Stimulated activated CD4-positive, alpha-beta T cell treated with anti-CD3 and anti-CD28 coated beads, Interleukin-15, amount 100 ng/mL, for 48 hours (primary cell): ENCODE measurements at places on chromosomes 3 and 15.

- no peak for DNase-seq
Observed at GRCh38 chr3:190671658-190672057, 157.8 kb downstream of the IL1RAP start.

- DNase-seq: no peak
Observed at GRCh38 chr15:48565560-48566482, 79.7 kb downstream of the FBN1 start.

GRCh38 chr3:101268971-101269671 lies 51.3 kb downstream of the IMPG2 start:
- no peak for DNase-seq

DNA sequence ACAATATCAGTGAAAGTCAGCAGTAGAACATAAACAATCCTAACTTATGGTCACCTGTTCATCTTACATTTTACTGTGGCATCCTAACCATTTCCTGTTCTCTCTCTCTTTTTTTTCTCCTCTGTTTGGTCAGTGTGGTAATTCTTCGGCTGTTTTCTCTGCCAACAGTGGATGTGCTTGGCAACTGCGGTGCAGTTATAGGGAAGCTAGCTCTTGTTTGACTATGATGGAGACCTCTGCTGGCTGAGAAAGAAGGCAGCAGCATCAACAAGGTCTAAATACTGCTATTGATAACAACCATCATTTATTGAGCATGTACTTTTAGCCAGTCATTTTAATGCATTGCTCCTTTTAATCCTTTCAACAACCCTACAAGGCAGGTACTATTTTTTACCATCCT lies 723 bp upstream of the DRD3 start:
- no peak for DNase-seq

DNA sequence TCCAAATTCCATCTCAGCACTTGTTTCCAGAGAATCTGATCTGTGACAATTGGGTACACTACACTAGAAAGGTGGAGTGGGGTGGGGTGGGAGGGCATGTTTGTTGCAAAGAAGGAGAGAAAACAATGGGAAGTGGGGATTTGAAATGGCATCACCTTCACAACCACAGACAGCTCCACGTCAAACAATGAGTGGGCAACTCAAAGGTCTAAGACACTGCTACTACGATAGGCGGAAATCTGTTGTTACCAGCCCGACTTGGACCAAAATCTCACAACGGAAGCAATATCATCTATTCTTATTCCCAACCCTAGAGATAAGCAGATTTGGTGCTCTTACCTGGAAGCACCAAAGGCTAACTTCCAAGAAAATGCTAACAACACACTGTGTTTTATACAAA lies 3.3 kb downstream of the CYP19A1 start:
- DNase-seq: no peak

DNA sequence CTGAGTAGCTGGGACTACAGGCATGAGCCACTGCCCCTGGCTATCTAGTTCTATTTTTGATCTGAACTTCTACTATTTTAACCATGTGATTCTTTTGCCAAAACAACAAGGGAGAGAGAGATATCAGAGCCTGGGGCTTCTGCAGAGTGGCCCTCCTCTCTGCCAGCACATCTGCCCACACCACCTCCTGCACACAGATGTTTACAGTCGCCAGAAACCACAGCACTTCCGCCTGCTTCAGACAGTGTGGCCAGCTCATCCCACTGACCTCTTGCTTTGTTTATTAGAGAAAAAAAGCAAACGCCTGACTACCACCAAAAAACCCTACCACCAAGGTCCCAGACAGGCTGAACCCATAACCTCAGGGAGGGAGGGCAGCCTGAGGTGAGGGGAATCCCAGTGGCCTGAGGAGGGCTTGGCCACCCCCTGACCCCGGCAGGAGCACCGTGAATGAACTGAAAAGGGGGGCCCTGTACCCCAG lies 85.9 kb upstream of the ABHD2 start:
- no peak for DNase-seq

DNA sequence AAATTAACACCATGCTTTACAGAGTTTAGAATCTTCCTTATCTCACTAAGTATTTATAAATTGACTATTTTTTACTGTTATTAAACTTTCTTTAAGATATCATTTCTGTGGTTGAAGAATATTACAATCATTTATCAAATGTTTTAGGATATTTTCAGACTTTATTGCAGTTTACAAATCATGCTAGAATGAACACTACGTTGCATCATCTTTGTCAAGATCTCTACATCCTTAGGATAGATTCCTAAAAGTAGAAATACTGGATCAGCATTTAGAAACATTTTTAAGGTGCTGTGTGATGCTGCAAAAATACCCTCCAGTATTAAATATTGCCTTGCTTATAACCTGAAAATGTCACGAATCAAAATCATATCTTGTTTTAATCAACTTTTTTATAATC lies 2.5 kb upstream of the PLD1 start:
- DNase-seq: no peak

DNA sequence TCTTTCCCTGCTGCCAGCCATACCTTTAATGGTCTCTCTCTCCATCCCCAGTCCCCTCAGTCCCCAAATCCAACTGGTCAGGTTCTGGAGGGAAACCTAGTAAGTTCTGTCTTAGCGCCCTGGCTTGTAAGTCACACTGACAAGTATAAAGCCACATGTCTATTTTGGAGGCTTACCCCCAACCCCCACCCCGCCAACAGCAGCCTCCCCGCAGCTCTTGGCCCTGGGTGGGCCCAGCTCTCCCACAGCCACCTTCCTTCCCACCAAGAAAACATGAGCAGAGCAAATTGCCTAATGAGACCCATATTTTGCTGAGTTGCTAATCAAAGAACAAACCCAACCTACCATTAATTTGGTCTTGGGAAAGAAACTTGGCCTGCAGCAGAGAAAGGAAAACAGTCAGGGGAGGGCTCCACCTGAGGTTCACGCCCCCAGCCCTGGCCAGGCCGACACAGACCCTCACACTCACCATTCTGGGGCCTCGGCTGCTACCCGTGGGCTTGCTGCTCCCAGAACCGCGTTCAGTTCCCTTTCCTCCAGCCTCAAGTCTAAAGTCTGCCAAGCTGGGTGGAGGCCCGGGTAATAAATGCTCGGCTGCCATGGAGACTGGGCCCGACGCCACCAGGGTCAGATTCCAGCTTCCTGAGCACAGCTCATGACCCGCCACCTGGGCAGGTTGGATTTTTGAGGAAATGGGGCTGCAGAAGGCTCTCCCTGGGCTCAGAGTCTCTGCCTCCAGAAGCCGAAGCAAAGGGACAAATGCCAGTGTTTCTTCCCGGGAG lies at the start of gene CALML4:
Gene CALML4, minus strand, starts transcription at position 557 of the 782 bp plus-strand sequence. Its CDS starts 85 bp downstream, at position 472.
- DNase-seq: no peak

- no peak for DNase-seq
Observed at GRCh38 chr3:12986986-12987385, 86.2 kb downstream of the IQSEC1 start.

GRCh38 chr3:174619239-174619638 lies 239.9 kb upstream of the NAALADL2 start:
- no peak for DNase-seq

DNA sequence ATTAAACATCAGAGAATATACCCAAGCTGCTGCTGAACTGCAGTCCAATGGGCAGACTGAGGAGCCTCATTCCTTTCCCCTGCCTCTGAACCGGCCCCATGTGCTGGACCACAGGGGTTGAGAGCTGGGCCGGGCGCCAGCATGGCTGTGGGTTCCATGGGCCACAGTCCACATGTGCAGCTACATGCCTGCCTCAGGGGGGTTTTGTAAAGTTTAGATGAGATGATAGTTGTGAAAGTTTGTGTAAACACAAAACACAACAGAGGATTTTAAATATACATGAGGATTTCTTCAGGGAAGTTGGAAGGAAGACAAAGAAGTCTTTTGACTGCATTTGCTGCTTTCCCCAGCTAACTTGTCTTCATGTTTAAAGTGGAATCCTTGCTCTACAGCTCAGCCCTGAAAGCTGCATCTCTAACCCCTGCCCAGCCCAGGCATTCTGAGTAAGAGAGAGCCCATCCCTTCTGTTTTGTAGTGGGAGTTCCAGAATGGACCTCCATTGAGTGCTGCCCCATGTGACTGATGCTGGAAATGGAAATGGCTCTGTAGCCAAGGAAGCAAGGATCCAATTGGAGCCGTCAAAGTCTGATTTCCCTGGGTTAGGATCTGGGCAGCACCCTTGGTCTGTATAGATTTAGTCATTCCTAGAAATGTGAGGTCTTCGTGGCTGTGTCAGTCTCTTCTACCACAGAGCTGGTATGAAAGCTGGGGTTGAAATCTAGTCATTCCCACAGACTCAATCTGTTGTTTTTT lies 17.5 kb downstream of the SLC12A8 start:
- DNase-seq: no peak

GRCh38 chr3:65857327-65857726 lies 181.4 kb downstream of the MAGI1 start:
- DNase-seq: no peak

- DNase-seq: no peak
Observed at GRCh38 chr15:81387621-81388435, 13.8 kb upstream of the TMC3 start.

DNA sequence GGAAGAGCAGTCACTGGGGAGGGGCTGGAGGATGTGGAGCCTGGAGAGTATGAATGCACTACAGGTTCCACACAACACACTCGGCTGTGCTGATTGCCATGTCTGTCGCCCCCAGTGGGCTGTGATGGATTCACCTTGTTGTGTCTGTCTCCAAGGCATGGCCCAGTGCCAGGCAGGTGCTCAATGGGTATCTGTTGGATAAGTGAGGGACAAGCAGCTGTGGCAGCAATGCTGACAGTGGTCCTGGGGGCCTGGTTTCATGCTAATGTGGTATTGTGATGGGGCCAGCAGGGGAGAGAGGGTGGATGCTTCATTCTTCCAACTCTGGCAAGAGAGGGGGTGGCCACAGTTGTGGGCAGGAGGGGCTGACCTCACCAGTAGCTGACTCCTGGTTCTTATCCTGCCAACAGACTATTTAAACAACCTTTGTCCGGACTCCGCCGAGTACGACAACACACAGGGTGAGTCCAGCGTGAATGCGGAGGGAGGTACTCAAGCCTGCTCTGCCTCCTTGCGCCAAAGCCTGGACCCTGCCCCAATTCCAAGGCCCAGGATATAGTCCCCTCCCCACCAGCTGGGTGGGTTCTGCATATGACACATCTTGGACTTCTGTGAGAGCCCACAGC lies 47.3 kb upstream of the NR2C2 start:
- no peak for DNase-seq

DNA sequence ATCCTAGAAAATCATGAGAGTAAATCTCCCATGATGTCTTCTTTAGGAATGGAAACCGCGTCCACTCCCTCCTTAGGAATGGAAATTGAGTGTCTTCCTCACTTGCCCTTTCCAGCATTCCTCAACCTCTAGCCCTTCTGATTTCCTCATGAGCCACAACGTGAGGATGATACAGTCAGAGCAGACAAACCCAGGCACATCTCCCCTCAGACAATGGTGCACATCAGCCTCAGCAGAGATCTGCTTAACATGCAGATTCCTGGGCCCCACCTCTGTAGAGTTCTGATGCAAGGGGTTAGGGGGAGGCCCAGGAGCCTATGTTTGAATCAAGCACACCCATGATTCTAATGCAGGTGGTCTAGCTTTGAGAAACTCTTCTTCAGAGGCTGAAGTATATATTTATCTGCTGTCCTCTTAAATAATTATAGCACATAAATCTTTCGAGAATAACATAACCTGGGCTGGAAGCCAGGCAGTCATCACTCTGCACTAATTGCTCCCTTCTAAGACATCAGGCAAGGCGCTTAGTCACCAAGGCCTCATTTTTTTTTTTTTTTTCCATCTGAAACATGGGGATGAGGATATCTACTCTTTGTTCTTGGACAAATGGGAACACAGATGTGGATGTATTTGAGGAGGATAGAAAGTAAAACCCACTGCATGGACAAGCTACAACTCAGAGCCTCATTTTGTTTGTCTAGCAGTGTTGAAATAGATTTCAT lies 81.7 kb downstream of the PRICKLE2 start:
- no peak for DNase-seq

DNA sequence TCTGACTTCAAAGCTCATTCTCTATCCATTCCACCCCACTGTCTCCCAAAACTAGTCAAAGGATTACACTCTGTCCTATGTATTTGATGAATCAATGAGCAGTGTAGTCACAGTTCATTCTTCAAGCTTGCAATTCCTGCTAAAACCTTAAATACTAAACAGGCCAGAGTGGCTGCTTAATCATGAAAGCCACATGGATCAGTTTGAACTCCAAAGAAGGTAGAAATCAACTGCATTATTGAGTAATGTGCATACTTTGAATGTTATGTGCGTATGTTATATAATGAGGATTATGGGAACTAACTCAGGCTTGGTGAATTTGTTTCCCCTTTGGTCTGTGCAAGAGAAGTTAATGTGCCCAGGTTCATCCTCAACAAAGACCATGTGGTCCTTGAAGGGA lies 45.4 kb downstream of the PRICKLE2 start:
- DNase-seq: no peak

GRCh38 chr3:61774279-61774890 lies 213.0 kb downstream of the PTPRG start:
- no peak for DNase-seq

DNA sequence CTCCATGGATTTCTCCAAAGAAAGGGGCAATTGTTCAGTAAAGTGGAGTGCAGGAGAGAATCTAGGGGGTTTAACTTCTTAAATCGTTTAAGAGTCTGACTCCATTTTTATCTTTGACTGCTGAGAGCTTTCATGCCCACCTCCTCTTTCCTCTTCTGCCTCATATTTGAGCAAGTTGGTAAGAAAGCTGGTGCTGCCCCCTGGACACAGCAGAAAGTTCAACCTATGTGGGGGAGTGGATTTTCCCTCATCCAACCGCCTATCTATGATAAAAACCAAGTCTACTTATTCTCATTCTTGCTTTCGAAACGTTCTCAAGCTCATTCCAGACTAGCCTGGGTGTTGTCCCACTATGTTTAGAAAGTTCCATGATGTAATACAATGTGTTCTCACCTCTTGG lies 26.0 kb downstream of the HHLA2 start:
- no peak for DNase-seq

GRCh38 chr3:169581633-169582032 lies 81.9 kb downstream of the MECOM start:
- DNase-seq: no peak

GRCh38 chr15:42059661-42060476 lies 34.5 kb downstream of the PLA2G4D start:
- DNase-seq: no peak

- no peak for DNase-seq
Observed at GRCh38 chr15:50128266-50128665, 9.2 kb upstream of the ATP8B4 start.

DNA sequence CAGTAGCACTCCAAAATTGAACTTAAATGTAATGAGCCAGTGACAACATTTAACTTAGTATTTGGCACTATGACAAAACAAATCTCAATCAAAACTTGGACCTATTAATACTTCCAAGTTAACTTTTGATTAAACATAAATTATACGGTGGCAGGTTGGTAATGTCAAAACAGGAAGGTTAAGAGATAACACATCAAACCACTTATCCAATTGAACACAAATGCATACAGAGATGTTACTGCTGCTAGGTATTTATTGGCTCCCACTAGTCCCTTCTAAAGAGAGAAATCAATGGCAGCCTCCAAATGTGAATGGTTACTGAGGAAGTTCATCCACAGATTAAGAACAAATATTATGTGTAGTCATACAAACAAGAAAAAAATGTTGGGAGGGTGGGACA lies 1.8 kb downstream of the GSK3B start:
- no peak for DNase-seq
